ENCODE measurements at places on chromosomes 11 and 22.

- DNase-seq = no peak
Observed at GRCh38 chr22:45579306-45579705, 76.6 kb downstream of the FBLN1 start.

- no peak for DNase-seq
Observed at GRCh38 chr11:118694185-118694584, 14.7 kb upstream of the TREH start.

- DNase-seq = no peak
Observed at GRCh38 chr11:6303661-6304060, 16.6 kb downstream of the CAVIN3 start.

DNA sequence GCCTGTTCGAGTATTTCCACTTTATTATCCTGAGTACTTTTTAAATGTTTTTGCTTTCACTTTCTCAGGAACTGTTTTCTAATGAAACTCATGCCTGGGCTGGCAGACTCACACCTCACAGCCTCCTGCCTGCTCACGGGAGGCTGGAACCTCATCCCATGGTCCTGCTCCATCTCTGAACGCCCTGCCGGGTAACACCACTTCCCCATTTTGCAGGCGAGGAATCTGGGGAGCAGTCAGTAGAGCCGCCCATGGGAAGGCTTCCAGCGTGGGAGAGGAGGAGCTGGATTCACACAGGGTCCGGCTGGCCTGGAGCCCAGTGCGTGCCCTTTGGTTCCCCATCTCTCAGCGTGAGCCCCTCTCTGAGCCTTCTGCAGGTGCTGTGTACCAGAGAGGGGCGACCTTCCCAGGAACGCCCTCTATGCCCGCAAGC, 53.6 kb downstream of the SCUBE1 start:
- no peak for DNase-seq

DNA sequence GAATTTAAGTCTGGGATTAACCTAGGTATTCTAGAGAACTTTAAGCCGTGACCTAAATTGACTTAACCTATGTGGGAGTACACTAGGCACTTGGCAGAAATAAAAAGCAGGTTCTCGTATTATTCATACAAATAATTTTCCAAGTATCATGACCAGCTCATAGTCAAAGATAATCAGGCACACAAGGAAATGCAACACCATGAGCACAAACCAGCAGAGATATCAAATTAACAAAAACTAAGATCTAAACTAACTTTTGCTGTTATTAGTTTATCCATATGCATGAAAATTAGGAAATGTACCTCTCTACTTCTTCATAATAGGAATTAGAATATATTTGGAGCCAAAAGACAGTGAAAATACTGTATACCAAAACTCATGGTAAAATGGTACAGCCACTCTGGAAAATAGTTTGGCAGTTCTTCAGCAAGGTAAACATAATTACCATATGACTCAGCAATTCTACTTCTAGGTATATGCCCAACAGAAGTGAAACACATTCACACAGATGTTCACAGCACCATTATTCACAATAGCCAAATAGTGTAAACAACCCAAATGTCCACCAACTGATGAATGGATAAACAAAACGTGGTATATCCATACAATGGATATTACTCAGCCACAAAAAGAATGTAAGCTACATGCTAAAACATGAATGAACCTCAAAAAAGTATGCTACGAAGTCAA, 154.1 kb downstream of the ENTHD1 start:
- DNase-seq = no peak

Data from omental fat pad (tissue), 4 donors.